ENCODE measurements at places on chromosomes 7 and 10.

GRCh38 chr7:1404898-1405548 is 54.2 kb downstream of the MICALL2 start:
- DNase-seq, result no peak

DNA sequence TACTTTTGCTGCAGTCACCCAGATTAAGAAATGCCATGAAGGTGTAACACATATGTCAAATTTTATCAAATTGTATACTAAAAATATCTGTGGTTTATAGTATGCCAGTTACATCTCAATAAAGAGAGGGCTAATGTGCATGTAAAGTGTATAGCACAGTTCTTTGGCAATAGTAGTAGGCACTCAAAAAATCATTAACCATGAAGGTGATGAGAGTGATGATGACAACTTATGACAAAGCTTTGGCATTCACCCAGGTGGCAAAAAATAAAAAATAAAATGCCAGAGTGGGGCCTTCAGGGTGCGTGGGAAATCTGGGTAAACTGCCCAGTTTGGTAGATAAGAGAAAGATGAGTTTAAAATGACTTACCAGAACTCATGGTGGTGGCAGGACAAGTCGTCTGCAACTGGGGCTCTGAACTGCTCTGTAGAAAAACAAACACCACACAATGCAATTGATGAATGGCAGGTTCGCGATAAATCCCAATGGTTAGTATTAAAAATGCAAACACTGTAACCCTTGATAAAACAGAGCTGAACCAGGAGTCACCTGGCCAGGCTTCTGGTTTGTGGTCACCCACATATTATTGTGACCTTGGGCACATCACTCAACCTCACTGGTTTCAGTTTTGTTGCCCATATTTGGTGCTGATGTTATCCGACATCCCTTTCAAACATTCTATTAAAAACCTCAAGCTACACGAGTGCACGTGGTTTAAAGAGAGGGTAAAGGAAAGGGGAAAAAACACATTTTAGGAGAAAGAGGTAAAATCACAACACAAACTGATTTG is 120.2 kb downstream of the SORBS1 start:
- DNase-seq, result no peak

DNA sequence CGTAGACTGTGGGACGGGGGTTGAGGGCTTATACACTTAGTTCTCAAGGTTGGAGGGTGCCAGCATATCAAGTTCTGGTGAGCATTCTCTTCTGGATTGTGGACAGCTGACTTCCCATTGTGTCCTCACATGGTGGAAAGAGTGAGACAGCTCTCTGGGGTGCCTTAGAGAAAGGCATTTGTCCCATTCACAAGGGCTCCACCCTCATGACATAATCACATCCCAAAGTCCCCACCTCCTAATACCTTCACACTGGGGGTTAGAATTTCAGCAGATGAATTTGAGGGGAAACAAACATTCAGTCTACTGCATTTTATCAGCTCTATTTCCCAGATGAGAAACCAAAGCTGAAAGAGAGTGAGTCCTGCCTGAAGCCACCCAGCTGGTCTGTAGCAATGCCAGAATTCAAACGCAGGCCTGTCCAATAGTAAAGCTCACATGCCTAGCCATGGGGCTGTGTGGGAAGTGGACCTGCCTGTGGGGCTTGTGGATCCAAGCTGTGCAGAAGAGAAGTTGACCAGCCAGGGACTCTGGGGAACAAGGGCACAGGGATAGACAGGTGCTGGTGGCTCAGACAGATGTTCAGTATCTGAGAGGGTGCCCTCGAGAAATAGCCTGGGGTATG is 34.9 kb upstream of the LOXL4 start:
- DNase-seq, result no peak

GRCh38 chr7:155222061-155222460 is 75.6 kb upstream of the INSIG1 start:
- DNase-seq, result no peak

DNA sequence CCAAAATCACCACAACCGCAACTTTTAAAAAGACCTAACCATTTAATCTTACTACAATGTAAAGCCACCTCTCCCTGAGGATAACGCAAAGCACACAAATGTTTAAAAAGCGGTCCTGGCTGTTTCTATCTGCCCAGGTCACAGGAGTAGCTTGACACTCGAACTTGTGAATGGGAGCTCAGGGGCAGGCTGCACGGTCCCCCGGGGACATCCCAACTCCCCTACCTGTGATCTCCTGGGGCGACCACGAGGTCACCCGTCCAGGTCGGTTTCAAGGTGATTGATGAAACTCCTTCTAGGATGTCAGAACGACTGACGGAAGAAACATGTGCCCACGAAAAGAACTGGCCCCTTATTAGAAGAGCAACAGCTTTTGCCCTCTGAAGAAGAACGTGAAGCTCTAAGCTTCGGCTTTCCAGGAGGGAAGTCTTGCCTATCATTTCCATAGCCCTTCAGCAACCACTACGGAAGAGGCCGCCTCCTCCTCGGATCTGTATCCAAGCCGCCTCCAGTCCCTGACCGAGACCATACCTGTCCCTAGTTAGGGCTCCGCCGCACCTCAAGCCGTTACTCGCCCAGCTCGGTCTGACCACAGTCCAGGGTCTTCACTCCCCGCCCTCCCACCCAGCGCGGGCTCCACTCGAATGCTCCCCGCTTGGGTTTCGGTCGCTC is 459 bp downstream of the CYCS start:
- no peak for DNase-seq

DNA sequence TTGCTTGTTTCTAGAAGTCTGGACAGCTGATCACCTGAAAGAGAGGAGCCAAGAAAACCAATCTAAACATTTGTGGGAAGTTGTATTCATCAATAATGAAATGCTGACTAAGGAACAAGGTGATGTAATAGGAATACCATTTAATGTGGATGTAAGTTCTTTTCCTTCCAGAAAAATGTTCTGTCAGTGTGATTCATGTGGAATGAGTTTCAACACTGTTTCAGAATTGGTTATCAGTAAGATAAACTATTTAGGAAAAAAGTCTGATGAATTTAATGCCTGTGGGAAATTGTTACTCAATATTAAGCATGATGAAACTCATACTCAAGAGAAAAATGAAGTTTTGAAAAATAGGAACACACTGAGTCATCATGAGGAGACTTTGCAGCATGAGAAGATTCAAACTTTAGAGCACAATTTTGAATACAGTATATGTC is 39.8 kb upstream of the ZNF37A start:
- no peak for DNase-seq

GRCh38 chr10:4061441-4061951 is 276.5 kb upstream of the KLF6 start:
- no peak for DNase-seq

- DNase-seq, result no peak
Measured at GRCh38 chr10:27599546-27599945, 95.4 kb downstream of the RAB18 start.

GRCh38 chr10:91210435-91210834 is 10.0 kb upstream of the PCGF5 start:
- no peak for DNase-seq

DNA sequence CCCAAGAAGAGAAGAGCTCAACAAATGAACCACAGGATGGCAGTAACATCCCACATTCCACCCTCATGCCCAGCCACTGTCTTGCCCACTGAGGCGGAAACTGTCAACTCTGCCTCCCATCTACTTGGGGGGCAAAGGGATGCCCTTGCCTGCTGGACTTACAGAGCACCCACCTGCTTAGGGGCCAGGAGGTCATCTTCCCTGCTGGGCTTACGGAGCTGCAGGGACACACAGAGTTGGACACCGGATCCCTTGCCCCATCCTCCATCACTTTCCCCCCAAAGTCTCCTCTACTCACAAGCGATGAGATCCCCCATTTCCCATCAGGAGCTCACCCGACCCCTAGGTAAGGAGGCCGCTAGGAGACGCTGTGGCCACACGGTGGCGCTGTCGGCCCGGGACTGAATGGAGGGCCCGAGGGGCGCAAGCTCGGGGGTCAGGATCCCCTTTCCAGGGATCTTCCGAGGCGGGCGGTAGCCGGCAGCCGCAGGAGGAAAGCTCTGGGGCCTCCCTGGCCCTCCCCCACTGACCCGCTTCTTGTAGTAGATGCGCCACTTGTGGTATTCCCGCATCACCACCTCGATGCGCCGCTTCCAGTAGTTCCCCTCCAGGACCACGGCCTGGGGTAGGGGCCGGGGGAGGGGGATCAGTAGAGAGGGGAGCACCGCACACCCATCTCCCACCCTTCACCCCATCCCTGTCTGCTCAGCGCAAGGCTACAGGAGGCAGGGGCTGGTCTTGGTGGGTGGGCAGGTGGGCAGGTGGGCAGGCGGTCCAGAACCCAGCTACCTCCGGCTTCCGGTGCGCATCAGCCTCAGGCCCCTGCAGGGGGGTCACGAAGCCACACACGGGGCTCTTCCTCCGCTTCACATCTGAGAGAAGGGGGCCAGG is 17.3 kb downstream of the MLXIPL start:
- no peak for DNase-seq

DNA sequence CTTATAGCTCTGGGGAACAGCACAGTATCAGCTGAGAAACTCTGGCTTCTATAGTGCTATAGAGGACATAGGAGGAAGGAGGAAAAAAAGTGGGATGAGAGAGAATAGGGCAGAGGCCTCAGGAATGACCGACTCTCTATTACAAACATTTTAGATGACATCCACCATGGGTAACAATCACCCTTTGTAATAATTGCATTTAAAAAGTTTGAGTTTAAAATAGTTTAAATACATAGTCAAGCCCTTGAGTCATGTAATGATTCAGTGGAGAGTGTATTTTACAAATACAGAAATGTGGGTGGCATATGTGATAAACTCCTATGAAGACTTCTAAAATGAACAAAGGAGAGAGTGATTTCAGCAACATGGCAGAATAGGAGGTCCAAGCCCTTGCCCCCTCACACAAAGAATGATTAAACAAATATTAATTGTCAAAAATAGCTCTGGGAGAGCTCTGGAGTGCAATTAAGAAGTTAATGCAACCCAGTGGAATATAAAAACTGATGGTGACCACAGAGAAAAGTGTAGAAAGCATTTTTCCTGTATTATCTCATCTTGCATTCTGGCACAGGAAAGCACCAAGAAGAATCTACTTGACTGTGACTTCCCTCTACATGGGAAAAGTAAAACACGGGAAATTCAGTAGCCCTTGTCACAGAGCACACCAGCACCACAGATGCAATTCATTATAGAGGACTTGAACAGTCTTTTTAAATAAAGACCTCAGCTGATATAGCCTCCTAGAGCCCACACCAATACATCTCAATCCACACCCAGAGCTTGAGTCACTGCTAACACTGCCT is 569.0 kb upstream of the SORCS1 start:
- no peak for DNase-seq

DNA sequence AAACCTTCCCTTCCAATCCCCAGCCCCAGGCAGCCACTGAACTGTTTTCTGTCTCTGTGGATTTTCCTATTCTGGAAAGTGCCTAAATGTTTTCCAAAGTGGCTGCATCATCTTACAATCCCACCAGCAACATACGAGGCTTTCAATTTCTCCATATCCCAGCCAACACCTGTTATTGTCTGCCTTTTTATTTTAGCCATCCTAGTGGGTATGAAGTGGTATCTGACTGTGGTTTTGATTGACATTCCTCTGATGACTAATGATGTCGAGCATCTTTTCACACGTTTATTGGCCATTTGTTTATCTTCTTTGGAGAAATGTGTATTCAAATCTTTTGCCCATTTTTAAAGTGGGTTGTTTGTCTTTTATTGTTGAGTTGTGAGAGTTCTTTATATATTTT is 6.2 kb upstream of the SMC3 start:
- DNase-seq, result no peak

DNA sequence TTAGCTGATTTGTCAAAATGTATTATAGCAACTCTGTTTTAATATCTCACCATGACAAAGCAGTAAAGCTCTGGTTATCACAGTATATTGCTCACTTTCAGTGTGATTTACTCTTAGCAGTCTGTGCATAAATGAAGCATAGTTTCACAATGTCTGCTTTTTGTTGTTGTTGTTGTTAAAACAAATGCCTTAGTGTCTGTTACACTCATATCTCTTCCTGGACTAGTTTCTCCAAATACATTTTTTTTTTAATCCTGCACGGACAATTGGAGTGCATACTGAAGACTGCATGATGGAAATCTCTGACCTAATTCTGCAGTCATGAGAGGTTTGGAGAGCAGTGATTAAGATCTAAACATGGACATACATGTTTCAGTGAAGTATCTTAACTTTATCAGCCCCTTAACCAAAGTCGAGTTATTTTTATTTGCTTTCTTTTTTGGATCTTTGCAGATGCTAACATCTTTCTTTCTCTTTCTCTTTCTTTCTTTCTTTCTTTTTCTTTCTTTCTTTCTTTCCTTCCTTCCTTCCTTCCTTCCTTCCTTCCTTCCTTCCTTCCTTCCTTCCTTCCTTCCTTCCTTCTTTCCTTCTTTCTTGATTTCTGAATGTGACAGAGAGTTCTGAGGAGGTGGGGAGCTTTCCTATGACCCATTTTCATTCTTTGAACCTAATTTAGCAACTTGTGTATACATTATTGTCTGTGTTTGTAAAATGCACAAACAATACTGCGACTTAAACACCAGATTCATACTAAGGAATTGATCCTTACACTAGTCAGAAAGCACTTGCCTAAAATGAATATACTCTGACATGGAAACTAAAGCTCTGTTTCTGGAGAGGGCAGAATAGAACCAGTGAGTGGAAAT is 161.5 kb upstream of the AGR3 start:
- DNase-seq, result no peak

- DNase-seq, result no peak
Measured at GRCh38 chr10:127790066-127790624, 53.2 kb downstream of the FOXI2 start.

DNA sequence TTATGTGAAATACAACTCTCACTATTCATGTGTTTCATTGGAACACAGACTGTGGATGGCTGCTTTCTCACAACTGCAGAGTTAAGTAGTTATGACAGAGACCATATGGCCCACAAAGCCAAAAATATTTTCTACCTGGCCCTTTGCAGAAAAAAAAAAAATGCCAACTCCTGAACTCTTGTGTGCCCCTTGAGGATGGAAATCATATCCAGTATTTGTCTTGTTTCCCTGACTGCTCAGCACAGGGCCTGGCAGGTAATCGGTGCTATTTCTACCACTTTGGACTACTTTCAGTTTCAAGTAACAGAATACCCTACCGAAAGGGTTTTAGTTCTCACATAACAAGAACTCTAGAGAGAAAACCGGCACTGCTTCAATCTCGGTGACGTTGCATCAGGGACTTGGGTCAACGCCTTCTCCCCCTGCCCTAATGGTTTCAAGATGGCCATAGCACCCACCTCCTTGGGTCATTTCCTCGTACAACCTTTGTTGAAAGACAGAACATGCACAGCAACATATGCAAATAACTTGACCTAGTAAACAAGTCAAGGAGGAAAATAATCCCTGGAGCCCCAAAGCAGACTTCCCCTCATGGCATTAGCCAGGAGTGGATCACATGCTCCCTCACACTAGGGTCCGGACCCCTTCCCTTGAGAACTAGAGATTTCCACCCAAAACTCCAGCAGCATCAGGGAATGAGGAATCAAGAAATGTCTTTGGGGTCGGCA is 11.8 kb upstream of the GPNMB start:
- DNase-seq, result no peak

GRCh38 chr7:127943541-127944521 is 87.4 kb downstream of the LRRC4 start:
- DNase-seq, result peak; percentile 89

- DNase-seq, result no peak
Measured at GRCh38 chr7:36128448-36129047, 24.5 kb upstream of the EEPD1 start.

Measured in NCI-H524 treated with DMSO at 0.1 percent for 48 hours (cell line).